ENCODE measurements at places on chromosomes 2 and 18.
A peak's percentile ranks its signal among the peaks of the same experiment; 100 is the strongest.

DNA sequence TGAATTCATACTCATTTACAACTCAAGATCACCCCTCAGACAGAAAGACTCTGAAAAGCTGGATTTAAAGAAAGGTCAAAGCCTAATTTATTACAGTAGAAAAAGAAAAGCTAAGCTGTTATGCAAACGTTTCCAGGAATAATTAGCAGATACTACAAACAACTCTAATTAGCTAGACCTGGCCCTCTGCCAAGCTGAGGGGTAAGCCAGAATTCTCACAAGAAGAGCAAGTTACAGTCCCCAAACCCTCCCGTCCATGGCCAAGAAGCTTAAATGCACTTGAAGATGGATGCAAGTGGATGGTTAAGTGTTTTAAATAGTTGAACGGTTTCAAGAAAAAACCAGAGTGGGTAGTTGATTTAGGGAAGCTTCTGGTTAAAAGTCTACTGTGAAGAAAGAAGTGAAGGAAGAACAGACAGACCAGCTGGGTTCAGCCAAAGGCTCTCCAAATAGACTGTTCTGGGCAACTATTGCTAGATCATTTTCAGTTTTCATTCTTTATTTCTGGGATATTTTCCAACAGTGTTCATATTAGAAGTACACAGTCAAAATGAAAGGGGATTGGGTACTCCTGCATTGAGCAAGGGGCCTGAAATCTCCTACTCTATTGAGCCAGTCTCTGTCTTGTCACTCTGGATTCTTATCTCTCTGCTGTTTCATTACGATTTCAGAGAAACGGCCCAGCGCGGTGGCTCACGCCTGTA lies 4.8 kb downstream of the LMAN2L start:
- DNase-seq, result no peak

DNA sequence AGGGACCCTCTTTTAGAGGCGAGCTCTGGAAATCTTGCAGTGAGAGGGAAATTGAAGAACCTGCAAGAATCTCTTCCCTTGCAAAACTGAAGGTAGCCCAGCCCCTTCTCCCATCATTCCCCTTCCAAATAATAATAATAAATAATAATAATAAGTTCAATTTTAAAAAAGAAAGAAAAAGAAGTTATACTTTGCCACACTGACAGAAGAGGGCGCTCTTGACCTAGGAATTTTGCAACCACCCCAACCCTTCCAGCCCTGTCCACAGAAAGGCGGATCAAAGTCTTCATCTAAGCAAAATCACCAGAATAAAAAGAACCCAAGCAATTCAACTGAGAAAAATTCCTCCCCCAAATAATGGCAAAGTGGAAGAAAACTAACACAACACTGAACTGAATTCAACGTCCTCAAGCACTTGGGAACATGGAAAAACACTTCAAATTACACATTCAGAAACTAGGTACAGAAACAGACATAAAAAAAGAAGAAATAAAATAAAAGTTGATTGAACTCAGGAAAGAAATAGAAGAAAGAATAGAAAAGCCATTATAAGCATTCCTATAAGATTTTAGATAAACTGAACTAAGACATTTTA lies 98.9 kb upstream of the GLS start:
- DNase-seq, result peak; percentile 25

DNA sequence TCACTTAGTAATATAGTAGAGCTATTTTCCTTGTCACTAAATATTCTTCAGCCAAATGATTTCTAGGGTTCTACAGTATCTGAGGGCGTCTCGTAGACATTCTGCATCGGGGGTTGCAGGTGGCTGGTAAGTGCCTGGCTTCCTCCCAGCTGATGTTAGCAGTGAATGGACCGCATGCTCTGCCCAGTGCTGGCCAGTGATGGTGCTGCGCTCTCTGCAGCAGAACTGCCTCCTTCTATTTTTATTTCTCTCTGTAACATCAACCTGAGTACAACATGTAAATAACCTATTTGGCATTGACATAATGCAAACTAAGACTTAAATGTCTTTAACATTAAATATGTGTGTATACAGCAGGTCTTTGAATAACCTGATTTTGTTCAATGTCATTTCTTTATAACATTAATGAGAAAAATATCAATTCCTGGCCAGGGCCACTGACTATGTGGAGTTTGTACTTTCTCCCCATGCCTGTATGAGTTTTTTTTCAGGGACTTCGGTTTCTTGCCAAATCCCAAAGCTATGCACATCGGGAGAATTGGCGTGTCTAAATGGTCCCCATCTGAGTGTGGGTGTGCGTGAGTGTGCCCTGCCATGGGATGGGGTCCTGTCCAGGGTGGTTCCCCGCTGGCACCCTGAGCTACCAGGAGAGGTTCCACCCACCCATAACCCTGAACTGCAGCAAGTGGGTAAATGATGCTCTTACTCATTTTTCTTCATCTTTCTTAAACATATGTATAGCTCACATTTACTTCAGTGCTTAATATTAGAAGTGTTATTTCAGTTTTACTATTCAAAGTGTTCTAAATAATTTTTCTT lies 278.2 kb upstream of the EPAS1 start:
- DNase-seq, result no peak

DNA sequence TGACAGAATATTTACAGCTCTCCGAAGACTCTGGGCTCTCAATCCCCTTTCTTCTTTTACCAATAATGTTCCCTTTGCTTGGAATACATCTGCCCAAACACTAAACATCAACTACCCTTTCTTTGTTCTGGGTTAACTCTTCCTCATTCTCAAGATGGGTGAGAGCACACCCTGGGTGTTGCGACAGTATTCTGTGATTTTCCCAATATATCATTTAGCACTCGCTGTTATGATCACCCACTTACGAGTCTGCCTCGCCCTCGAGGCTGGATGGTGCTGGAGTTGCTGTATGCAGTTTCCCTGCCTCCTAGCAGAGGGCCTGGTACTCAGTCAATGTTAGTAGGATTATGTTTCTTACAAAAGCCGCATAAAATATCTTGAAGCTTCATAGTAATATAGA lies 93.2 kb downstream of the SOCS6 start:
- DNase-seq, result no peak

DNA sequence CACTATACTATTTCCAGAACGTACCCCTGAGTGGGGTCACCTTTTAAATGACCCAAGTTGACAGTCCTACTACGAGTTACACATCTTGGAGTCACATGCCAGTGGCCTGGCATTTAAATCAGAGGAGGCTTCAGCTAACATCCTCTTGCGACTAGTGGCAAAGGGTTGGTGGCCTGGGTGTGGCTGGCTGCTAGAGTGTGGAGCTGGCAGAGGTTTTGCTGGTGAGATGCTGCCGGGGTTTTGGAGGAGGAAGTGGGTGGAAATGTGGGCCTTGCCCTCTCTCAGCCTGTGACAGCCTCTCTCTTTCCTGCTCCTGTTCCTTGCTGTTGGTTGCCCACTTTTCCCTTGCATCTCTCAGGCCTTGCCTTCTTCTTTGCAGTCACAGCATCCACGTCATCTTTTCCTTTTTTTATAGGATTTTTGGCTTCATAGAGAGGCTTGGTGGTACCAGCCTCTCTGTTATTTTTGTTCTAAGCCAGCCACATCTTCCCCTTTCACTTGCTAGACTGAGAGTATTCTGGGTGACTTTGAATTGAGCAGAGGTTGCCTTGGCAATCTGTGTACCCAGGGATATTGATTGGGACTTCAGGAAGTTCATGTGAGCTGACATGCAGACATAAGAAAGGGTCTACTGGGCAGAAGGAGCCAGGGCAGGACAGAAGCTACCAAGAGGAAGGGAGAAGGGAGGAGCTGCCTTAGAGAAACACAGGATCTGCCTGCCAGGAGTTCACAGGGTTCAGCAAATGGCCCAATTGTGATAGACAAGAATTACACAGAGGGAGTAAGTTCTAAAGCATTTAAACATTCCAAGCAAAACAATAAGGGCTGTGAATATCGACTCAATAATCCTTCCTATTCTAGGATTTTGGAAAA lies 55.4 kb downstream of the CDC42EP3 start:
- peak; percentile 43 for DNase-seq

GRCh38 chr18:7273301-7273921 lies 42.5 kb downstream of the LRRC30 start:
- no peak for DNase-seq

DNA sequence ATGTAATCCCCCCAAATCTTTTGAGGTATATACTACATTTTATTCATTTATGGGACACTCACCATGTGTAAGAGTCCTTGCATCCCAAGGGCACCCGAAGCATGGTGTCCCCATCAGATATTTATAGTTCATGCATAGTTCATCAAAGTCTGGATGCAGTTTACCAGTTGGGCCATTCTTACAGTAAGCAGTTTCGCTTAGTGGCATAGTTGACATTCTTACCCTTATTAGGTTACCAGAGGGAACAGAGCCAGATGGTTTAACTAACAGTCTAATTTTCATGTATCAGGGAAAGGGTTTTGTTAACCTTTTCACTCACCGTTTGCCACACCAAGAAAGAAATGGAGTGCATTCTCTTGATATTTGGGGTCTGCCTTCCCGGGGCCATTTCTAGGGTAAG lies 7.1 kb downstream of the ZNF407 start:
- no peak for DNase-seq

GRCh38 chr18:9763157-9763556 lies 55.1 kb downstream of the RAB31 start:
- DNase-seq, result no peak

- no peak for DNase-seq
Observed at GRCh38 chr18:62828852-62829251, 113.5 kb downstream of the PHLPP1 start.

Measured in stimulated activated CD8-positive, alpha-beta memory T cell treated with anti-CD3 and anti-CD28 coated beads, Interleukin-4, amount 100 ng/mL, for 4 hours (primary cell).